ENCODE measurements at places on chromosomes 5 and 9.

- DNase-seq = no peak
Observed at GRCh38 chr5:33877449-33877848, 14.3 kb downstream of the ADAMTS12 start.

- no peak for DNase-seq
Observed at GRCh38 chr5:69043655-69043996, 50.2 kb upstream of the SLC30A5 start.

- DNase-seq = no peak
Observed at GRCh38 chr5:30878746-30879145, 314.7 kb upstream of the CDH6 start.

GRCh38 chr9:17631396-17631795 is 52.5 kb downstream of the SH3GL2 start:
- peak; percentile 11 for DNase-seq

- no peak for DNase-seq
Observed at GRCh38 chr5:125276096-125276495, 529.7 kb upstream of the ZNF608 start.

All from HFFc6 (cell line).